ENCODE measurements at places on chromosomes 5 and 9. TPM values are rescaled to one million over a fixed set of nuclear protein-coding genes. Genes with fewer than 3 reads are reported as not detected.

DNA sequence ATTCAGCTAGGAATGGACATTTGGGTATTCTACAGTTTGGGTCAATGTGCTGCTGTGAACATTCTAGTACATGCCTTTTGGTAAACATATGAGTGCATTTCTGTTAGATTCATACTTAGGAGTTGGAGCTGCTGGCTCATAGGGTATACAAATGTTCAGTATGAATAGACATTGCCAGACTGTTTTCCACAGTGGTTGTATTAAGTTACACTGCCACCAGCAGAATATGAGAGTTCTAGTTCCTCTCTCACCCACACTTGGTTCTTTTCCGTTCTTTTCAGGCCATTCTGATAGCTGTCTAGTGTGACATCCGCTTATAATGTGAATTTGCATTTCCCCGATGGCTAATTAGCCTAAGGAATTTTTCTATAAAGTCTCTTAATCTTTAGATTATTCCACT, 25.0 kb downstream of the STOM start:
- no peak overlapping the region for H3K27ac ChIP-seq
- H3K36me3 ChIP-seq: no peaks in the 10 kb centered on the region
- no peak overlapping the region for H3K4me3 ChIP-seq

DNA sequence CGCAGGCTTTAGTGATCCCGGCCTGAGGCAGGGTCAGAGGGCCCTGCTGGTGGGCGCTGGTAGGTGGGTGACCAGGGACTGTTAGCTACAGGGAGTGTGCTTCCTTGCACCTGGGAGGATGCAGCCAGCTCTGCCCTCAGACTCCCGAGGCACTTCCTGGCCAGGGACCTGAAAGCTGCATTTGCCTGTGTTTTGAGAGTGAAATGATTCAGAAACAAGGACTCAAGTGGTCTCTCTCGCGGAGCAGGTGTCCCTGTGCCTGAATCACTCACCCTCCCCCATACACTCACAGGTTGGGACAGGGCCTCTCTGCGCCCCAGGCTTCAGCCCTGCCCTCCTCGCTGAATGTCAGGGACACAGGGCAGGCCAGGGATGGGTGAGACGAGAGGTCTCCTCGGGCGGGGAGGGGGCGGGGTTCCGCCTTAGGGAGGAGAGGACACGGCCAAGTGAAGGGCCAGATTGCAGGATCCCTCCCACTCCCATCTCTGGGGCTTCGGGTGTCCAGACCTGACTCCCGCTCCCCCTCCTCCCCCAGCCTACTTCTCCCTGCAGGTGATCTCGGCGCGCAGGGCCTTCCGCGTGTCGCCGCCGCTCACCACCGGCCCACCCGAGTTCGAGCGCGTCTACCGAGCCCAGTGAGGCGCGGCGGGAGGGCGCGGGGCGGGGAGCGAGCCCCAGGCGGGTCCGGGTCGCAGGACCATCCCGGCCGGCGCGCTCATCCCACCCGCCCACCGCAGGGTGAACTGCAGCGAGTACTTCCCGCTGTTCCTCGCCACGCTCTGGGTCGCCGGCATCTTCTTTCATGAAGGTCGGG, 1.5 kb downstream of the LTC4S start:
- H3K27ac ChIP-seq: peak overlapping the region; percentile 68
- H3K36me3 ChIP-seq: no peaks in the 10 kb centered on the region
- H3K4me3 ChIP-seq: peak overlapping the region; percentile 49
- H3K27me3 ChIP-seq: no peaks in the 10 kb centered on the region
- DNase-seq: no peak
- peaks cover 15% of the 10 kb centered on the region for H3K4me1 ChIP-seq

CCNG1 gene
- total RNA-seq: 187 TPM

- DNase-seq: no peak
- no peaks in the 10 kb centered on the region for H3K36me3 ChIP-seq
- H3K4me1 ChIP-seq: peaks cover 6% of the 10 kb centered on the region
- no peak overlapping the region for H3K4me3 ChIP-seq
Observed at GRCh38 chr5:113336975-113337374, 97.8 kb downstream of the TSSK1B start.

GRCh38 chr9:87963770-87964169, 10.6 kb downstream of the CDK20 start:
- no peak for DNase-seq
- no peaks in the 10 kb centered on the region for H3K27me3 ChIP-seq
- H3K36me3 ChIP-seq: no peaks in the 10 kb centered on the region

TMEM167A gene
- total RNA-seq: 17.9 TPM

DNA sequence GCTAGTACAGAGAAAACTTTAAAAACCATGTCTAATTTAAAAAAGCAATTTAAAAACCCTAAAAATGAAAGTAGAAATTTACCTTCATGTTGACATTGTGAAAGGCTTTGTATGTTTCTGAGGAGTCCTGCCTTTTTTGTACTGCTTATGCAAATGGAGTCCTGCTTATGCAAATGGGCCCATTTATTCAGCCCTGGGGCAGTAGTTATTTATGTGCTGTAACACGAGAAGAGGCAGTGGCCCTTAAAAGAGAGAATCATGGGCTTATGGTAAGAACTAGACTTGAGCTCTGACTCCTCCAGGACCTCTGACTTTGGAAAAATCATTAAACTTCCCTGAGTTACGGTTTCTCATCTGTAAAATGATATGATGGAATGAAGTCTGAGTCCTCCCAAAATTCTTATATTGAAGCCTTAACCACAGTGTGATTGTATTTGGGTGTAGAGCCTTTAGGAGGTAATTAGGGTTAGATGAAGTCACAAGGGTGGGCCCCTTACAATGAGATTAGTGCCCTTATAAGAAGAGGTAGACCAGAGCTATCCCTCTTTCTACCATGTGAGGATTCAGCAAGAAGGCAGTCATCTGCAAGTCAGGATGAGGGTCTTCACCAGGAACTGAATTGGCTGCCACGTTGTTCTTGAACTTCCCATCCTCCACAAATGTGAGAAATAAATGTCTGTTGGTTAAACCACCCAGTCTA, 447.8 kb upstream of the CD180 start:
- H3K4me3 ChIP-seq: no peak overlapping the region
- no peak for DNase-seq
- H3K36me3 ChIP-seq: no peaks in the 10 kb centered on the region

- no peak overlapping the region for H3K27ac ChIP-seq
- no peak overlapping the region for H3K4me3 ChIP-seq
- H3K27me3 ChIP-seq: no peaks in the 10 kb centered on the region
- peaks cover 2% of the 10 kb centered on the region for H3K4me1 ChIP-seq
- no peak for DNase-seq
Observed at GRCh38 chr5:112289465-112289864, 129.6 kb downstream of the EPB41L4A start.

GRCh38 chr9:72441848-72442607, 77.0 kb upstream of the ZFAND5 start:
- peaks cover 1% of the 10 kb centered on the region for H3K4me1 ChIP-seq
- no peak overlapping the region for H3K4me3 ChIP-seq
- DNase-seq: no peak
- H3K27me3 ChIP-seq: no peaks in the 10 kb centered on the region
- H3K27ac ChIP-seq: no peak overlapping the region

FGF1 gene
- total RNA-seq: 0.36 TPM

INSL4 gene
- total RNA-seq: not detected

IL5 gene
- total RNA-seq: not detected

DNA sequence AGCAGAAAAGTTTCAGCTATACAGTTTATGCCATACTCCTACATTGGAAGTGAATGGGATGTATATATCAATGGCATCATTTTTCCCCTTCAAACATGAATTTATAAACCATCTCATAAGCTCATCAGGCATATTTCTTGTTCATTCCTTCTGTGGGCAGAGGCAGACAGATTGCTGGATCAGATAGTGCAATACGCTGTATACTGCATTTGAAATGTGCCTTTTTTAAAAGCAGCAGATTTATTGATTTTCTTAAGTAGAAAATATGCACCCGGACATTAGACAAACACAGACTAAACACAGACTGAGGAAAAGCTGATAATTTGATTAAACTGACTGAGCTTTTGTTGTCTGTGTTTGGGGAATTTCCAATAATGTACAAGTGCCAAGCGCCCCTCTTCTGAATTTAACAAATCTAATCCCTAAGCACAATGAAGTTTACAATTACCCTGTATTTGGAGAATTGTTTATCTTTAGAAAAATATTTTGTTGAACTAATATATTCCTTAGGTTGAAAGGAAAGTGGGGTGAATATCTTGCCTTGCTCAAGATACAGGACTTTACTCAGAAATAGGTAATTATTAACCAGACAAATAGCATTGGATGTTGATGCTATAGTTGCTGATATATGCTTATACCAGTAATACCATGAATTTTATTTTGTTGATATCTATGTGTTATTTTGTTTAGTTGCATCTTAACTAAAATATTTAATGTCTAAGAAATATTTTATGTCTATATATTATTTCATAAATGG, 566.6 kb upstream of the MEF2C start:
- no peaks in the 10 kb centered on the region for H3K36me3 ChIP-seq
- H3K4me1 ChIP-seq: no peaks in the 10 kb centered on the region
- no peak overlapping the region for H3K27ac ChIP-seq
- DNase-seq: no peak

DNA sequence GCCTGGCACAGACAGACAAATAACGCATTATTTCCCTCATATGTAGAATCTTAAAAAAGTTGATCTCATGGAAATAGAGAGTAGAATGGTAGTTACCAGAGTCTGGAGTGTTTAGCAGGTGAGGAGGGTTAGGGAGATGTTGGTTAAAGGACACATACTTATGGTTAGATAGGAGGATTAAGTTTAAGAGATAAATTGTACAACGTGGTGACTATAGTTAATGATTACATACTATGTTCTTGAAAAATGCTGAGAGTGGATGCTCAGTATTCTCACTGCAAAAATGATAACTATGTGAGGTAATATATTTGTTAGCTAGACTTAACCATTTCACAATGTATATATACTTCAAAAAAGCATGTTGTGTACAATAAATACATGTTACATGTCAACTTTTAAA, 38.0 kb downstream of the CERT1 start:
- H3K36me3 ChIP-seq: no peaks in the 10 kb centered on the region
- H3K27ac ChIP-seq: no peak overlapping the region
- no peaks in the 10 kb centered on the region for H3K27me3 ChIP-seq
- H3K4me1 ChIP-seq: no peaks in the 10 kb centered on the region
- no peak overlapping the region for H3K4me3 ChIP-seq

DNA sequence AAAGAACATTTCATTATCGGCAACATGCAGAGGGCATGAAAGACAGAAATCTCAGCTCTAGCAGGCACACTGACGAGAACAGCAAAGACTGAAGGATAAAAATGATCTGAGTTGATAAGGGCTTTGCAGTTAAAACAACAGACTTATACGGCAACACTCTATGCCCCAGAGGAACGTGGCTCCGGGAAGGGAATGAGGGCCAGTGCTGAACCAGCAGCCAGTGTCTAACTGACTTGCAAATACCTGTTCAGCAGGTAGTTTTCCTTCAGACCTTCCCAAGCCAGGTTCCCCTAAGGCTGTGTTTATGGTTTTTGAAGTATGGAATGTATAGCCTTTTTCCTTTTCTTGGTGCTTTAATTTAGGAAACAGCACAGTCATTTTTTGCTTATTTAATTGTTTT, 121.3 kb upstream of the CDH18 start:
- H3K27me3 ChIP-seq: no peaks in the 10 kb centered on the region
- DNase-seq: no peak
- no peak overlapping the region for H3K27ac ChIP-seq
- H3K4me1 ChIP-seq: no peaks in the 10 kb centered on the region

GRCh38 chr9:14941501-14942405, 31.5 kb upstream of the FREM1 start:
- H3K27me3 ChIP-seq: no peaks in the 10 kb centered on the region
- no peaks in the 10 kb centered on the region for H3K4me1 ChIP-seq
- peak; percentile 33 for DNase-seq
- no peak overlapping the region for H3K27ac ChIP-seq
- H3K4me3 ChIP-seq: no peak overlapping the region

- H3K4me1 ChIP-seq: peaks cover under 1% of the 10 kb centered on the region
- DNase-seq: no peak
- no peaks in the 10 kb centered on the region for H3K27me3 ChIP-seq
- no peak overlapping the region for H3K4me3 ChIP-seq
Observed at GRCh38 chr5:34517249-34517648, 138.9 kb upstream of the RAI14 start.

DNA sequence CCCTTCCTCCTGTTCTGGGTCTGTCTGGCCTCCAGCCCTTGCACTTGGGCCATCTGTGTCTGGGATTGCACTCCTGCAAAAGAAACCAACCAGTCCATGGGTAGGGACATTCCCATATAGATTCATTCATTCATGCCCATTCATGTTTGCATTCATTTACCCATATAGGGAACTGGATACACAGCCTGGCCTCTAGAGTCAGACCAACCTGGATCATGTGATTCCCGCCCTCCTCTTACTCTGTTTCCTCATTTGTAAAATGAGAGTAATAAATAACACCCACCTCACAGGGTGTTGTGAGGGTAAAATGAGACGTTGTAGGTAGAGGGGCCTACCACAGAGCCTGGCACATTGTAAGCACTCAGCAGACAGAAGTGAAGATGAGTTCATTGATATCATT, 8.5 kb downstream of the PCDH12 start:
- H3K27ac ChIP-seq: no peak overlapping the region
- H3K36me3 ChIP-seq: no peaks in the 10 kb centered on the region

DNA sequence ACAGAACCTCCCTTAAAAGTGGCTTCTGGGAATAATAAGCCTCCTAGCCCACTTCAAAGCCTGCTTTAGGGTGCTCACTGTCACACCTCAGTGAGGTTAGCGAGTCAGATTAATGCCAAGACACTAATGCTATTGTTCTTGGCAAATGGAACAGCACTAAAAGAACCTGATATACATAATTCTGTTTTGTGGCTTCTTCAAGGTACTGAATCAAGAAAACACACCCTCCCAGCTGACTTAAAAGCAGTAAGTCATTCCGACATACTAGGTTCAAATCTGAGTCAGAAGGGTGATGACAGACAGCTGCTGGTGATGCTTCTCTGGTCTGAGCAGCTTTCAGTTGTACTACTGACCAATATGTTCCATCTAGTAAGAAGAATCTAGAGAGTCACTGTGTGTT, 121.6 kb downstream of the OXCT1 start:
- no peaks in the 10 kb centered on the region for H3K36me3 ChIP-seq
- DNase-seq: no peak
- no peaks in the 10 kb centered on the region for H3K4me1 ChIP-seq
- no peak overlapping the region for H3K4me3 ChIP-seq
- H3K27ac ChIP-seq: no peak overlapping the region

DOCK2 gene
- total RNA-seq: 5.4 TPM

IFNA21 gene
- total RNA-seq: not detected

All from ovary (tissue), 10 donors.